BJ (cell line): ENCODE measurements at places on chromosomes 7 and 10. TPM values are rescaled to one million over a fixed set of nuclear protein-coding genes. Genes with fewer than 3 reads are reported as not detected.

NSUN6 gene
- polyA plus RNA-seq: 2.7 and 5.0 TPM in 2 replicates

COL1A2 gene
- 4,875 and 8,996 TPM in 2 replicates for polyA plus RNA-seq

SH2D4B gene
- polyA plus RNA-seq: not detected in 2 replicates

HMX3 gene
- not detected in 2 replicates for polyA plus RNA-seq

MOGAT3 gene
- polyA plus RNA-seq: not detected in 2 replicates

GHRHR gene
- polyA plus RNA-seq: not detected in 2 replicates

ANXA11 gene
- polyA plus RNA-seq: 210 and 239 TPM in 2 replicates

LRRC27 gene
- polyA plus RNA-seq: 8.4 and 10.5 TPM in 2 replicates

EPO gene
- polyA plus RNA-seq: not detected in 2 replicates

GSDME gene
- polyA plus RNA-seq: 44.3 and 47.2 TPM in 2 replicates

SUGCT gene
- 10.6 and 16.5 TPM in 2 replicates for polyA plus RNA-seq

NKX2-3 gene
- polyA plus RNA-seq: not detected in 2 replicates

HGF gene
- polyA plus RNA-seq: 1.1 and 1.5 TPM in 2 replicates

APBB1IP gene
- 4.3 and 5.6 TPM in 2 replicates for polyA plus RNA-seq

HTR5A gene
- polyA plus RNA-seq: not detected in 2 replicates

SEMA3A gene
- polyA plus RNA-seq: 6.8 and 12.2 TPM in 2 replicates

FRAT1 gene
- polyA plus RNA-seq: 1.1 and 1.2 TPM in 2 replicates

MEIG1 gene
- 0.26 TPM in 1 of 2 replicates, not detected in the other for polyA plus RNA-seq

DNA sequence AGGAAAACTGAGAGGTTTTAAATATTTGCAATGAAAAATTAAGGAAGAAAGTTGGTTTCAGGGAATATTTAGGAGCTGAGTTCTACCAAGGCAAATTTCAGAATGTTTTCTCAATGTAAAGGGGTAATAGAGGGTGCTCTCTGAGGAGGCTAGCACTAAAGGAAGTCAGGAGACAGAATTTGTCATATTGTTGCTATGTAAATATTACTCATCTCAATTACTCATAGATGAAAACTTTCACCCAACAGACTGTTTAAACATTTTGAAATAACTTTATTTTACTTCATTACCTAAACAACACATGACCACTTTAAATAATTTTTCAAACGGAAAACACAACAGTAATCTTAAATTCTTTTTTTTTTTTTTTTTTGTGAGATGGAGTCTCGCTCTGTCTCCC is 274.8 kb upstream of the NRG3 start:
- no peak for DNase-seq

DNA sequence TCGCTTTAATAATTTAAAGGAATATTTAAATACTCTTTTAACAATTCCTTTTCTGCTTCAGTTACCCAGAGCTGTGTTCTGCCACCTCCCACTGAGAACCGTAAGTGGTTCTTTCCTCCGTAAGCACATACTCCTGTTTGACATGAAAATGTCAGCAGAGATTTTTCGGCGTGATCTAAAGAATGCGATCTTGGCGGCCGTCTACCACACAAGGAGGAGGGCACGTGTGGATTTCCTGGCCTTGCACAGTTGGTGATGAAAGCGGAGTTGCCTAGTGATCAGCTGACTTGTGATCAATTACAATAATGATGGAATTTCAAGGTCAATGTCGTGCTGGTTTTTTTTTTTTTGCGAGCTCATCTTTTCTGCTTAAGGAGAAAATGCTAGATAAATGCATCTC is 35.6 kb upstream of the INSIG1 start:
- DNase-seq: no peak

GRCh38 chr7:131610007-131610406 is 53.6 kb upstream of the PODXL start:
- no peak for DNase-seq

- DNase-seq: no peak
These were observed 5.0 kb downstream of the ABCB8 start for GRCh38 chr7:151032936-151033863.

- DNase-seq: no peak
These were observed 609.4 kb upstream of the C7orf33 start for GRCh38 chr7:147980826-147981813.

- no peak for DNase-seq
These were observed 45.1 kb downstream of the INPP5F start for GRCh38 chr10:119770928-119771327.

DNA sequence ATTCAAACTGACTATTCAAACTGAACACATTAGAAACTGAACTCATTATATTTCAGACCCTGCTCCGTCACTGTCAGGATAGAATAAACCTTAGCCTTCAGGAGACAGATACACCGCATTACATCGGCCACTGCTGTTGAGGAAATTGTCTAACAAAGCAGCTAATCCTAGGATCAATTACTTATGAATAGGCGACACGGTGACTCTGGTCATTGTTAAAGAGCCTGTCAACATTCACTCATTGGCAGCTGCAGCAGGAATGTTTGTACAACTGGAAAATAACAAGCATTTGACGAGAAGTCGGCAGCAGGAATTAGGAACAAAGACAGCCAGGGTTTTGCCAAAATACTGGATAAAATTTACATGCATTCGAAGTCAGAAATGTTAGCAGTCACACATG is 112.0 kb upstream of the MKX start:
- no peak for DNase-seq

- no peak for DNase-seq
These were observed 495.7 kb downstream of the GALNT17 start for GRCh38 chr7:71627651-71628050.

- peak; percentile 49 for DNase-seq
These were observed 32.0 kb upstream of the PLEKHA1 start for GRCh38 chr10:122342293-122343134.

DNA sequence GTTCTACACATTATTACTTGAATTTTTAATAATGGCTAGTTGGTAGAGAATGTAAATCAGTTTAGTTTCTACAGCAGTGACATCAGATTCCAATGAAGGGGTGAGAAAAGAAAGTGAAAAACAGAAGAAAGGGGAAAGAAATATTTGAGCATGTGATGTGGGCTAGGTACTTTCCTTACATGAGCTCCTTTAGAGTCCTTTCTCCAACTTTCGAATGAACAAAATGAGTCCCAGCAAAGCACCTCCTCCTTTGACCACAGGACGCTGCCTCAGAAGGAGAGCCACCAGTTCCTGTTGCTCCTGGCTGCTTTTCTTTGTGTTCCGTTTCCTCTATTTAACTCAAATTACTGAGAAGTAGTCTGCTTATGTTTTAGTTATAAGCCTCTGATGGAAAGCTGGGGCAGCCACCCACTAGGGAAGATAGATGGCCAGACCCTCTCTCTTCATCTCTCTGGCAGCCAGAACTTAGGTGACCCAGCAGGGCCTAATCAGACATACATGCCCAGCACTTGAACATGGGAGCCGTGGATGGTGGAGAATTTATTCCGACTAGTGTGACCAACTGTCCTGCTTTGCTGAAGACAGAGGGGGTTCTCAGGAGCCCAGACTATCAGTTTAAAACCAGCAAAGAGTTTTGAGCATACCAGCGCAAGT is 82.4 kb upstream of the NME8 start:
- DNase-seq: no peak

- DNase-seq: peak; percentile 59
These were observed 551.2 kb upstream of the ANKRD30A start for GRCh38 chr10:36574207-36574606.

GRCh38 chr10:93224005-93224779 is 150.5 kb downstream of the CYP26A1 start:
- no peak for DNase-seq

GRCh38 chr7:28550580-28551186 is 138.4 kb downstream of the CREB5 start:
- no peak for DNase-seq

DNA sequence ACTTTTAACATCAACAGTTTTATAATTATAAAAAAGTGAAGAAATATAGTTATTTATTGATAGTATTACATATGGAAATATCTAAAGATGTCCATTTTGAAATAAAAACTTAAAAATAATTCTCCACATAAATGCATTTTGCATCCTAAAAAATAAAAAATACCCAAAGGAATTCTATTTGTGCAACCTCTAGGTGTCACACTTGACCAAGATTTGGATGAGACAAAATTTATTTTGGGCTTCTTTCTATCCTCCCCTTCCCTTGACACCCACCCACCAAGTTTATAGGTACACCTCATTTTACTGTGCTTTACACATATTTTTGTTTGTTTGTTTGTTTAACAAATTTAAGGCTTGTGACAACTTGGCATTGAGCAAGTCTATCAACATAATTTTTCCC is 3.3 kb upstream of the THSD7A start:
- DNase-seq: no peak

DNA sequence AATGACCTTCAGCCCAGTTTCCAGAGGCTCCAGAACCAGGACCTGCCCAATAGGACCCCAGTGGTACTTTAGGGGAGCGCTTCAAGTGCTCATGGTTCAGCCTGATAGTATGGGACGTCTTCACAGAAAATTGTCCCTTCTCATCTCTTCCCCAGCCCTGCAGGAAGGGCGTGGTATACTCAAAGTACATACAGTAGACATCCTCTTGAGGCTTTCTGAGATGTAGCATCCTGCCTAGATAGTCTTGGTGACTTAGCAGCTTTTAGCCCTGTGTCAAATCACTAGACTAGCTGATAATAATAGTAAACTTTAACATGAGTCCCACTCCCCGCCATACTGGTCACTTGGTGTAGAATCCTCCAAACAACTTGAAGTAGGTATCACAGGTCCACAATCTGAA is 193.2 kb downstream of the CYP26A1 start:
- no peak for DNase-seq

DNA sequence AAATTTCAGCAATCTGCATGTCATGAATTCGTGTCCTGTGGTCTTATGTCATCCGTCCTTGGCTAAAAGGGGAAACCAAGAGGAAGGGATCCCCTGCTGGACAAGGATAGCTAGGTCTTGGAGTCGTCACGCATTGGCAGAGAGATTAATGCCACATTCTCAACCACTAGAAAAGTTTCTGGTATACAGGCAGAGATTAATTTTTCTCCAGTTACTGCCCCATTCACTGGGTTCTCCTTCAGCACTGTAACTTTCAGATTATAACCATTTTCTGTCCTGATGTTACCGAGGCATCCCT is 1060.6 kb upstream of the AUTS2 start:
- no peak for DNase-seq

DNA sequence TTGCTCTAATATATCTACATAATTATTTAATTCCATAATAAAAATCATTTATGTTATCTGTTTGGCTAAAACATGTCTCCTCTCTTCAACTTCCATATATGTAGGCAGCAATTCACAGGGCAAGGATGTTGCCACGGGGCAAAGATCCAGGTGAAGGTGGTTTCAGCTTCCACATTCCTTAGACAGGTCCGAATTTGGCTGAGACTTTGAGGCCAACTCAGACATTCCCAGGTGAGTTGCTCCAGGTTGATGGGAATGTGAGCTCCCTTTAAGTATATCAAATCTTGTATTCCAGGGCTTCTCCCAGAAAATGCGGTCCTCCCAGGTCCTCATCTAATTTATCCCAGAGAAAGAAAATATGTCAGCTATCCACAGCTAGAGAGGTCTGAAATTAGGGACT is 15.1 kb upstream of the AOAH start:
- no peak for DNase-seq

- DNase-seq: no peak
These were observed 2.5 kb upstream of the ALOX5 start for GRCh38 chr10:45371560-45371959.

DNA sequence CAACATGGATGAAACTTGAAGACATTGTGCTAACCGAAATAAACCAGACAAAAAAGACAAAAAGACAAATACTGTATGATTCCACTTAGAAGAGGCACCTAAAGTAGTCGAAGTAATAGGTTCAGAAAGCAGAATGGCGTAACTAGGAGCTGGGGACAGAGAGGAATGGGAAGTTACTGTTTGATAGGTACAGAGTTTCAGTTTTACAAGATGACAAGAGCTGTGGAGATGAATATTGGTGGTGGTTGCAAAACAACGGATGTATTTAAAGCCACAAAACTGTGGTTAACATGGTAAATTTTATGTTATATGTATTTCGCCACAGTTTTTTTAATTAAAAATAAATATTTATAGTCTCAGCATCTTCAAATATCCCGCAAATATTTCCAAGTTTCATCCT is 64.1 kb upstream of the DIP2C start:
- DNase-seq: no peak

DNA sequence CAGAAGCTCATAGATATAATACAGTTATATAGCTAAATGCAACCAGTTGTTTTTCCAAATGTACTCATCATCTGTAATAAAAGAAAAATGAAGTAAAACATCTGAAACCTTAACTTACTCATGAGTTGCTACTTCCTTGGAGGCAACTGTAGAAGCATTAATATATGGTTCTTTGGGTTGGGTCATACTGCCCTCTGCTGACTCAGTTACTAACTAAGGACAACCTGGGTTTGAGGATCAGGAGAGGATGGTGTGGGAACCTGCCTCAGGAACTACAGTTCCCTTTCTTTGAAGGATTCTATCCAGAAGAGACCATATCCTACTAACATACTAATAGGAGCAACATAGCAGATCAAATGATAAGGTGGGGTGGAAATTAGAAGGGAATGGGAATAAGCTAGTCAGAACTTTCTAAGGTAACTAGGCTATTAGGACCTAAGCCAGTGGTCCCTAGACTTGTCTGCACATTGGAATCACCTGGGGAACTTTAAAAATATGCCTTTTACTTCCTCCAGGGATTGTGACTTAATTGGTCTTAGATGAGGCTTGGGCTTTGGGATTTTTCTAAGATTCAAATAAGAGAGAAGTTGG is 20.7 kb downstream of the COX15 start:
- DNase-seq: no peak

- DNase-seq: no peak
These were observed 97.1 kb downstream of the GALNT11 start for GRCh38 chr7:152122540-152122939.

- no peak for DNase-seq
These were observed 19.2 kb downstream of the ZNF107 start for GRCh38 chr7:64685091-64685490.

DNA sequence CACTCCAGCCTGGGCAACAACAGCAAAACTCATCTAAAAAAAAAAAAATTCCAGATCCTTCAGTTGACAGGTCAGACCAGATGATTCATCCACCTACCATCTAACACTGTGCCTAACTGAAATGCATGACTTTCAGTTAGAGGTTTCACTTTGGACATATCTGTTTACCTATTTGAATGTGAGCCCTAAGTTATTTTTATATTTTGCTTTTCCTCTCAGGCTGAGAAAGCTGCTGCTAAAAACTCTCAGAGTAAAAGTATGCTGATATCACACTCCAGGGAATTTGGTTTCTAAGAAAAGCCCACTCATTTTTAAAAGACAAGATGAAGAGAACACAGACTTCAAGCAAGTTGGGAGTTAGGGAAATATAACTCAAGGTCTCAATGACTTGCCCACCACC is 126.0 kb downstream of the SGMS1 start:
- peak; percentile 21 for DNase-seq

DNA sequence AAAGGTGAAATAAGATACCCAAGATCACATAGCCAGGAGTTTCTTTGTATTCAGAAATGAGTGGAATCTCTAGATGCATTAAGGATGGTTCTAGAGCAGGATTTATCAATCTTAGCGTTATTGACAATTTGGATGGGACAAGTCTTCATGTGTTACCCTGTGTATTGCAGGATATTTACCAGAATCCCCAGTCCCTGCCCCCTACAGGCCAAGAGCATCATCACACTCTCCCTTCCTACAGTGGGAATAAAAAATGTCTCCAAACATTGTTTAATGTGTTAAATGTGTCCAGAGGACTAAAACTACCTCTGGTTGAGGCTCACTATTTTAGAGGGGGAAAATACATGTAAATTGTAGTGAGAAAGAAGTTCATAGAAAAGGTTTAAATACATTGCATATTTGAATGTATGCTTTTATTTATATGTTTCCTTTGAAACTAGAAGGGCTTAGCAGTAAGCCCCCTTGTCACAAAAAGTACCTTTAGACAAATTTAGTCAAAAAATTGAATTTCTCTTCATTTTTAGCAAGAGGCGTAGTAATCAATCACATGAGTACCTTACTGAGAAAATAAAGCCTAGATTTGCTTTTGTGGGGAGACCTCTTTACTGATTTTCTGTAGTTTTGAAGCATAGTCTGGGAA is 141.2 kb downstream of the MLLT10 start:
- no peak for DNase-seq
